ENCODE measurements at places on chromosomes 11 and 22. TPM values are rescaled to one million over a fixed set of nuclear protein-coding genes. Genes with fewer than 3 reads are reported as not detected.

MRPL17 gene
- total RNA-seq: 99.9 TPM

NPAS4 gene
- total RNA-seq: not detected

SAMM50 gene
- total RNA-seq: 42.0 TPM

CHADL gene
- total RNA-seq: not detected
